GM23338 (cell line): ENCODE measurements at places on chromosomes 7 and 10. TPM values are rescaled to one million over a fixed set of nuclear protein-coding genes. Genes with fewer than 3 reads are reported as not detected.

DNA sequence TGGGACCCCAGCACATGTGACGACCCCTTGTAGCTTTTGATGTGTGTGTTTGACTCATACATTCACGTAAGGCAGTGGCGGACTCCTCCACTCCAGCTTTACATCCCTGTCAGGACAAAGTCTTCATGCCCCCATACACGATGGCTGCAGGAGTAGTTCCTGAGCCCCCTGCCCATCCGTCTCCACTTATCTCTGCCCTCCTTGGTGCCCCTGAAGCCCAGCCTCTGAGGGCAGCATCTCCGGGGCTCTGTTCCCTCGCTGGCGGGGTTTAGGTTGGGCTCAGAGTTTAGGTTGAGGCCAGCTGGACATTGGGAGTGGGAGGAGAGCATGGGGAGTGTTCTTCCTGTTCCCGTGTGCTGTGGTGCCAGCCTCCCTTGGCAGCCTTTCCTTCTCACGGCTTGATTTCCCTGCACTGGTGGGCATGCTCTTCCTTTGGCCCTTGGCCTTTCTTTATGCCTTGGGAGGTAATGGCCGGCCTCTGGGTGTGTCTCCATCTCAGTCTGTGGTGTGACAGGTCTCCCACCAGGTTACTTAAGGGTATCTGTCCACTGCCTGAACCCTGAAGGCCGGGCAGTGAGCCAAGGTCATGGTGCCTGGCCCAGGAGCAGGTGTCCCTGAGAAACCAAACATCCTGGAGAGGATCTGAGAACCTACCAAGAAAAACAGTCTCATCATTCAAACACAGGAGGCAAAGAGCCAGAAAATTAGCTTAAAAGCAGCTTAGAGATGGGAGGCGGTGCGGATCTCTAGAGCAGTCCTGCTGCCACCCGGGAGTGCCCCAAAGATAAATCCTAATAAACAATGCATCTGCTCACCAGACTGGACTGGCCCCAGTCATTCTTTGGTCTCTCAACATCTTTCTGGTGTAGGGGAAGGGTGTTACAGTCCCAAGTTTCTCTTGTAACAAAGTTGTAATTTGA lies 85.5 kb downstream of the GLRX3 start:
- no peak for DNase-seq

- no peak for DNase-seq
Observed at GRCh38 chr7:105880571-105881330, 4.4 kb upstream of the ATXN7L1 start.

GRCh38 chr7:139889186-139889871 lies 60.3 kb downstream of the TBXAS1 start:
- no peak for DNase-seq

GRCh38 chr7:155184923-155185322 lies 112.8 kb upstream of the INSIG1 start:
- DNase-seq: no peak

GRCh38 chr7:129168231-129169021 lies 20.0 kb upstream of the SMO start:
- DNase-seq: peak; percentile 84

- DNase-seq: no peak
Observed at GRCh38 chr10:96978621-96979154, 146.6 kb downstream of the LCOR start.

GRCh38 chr10:118531105-118531852 lies 64.2 kb downstream of the PRLHR start:
- no peak for DNase-seq

DNA sequence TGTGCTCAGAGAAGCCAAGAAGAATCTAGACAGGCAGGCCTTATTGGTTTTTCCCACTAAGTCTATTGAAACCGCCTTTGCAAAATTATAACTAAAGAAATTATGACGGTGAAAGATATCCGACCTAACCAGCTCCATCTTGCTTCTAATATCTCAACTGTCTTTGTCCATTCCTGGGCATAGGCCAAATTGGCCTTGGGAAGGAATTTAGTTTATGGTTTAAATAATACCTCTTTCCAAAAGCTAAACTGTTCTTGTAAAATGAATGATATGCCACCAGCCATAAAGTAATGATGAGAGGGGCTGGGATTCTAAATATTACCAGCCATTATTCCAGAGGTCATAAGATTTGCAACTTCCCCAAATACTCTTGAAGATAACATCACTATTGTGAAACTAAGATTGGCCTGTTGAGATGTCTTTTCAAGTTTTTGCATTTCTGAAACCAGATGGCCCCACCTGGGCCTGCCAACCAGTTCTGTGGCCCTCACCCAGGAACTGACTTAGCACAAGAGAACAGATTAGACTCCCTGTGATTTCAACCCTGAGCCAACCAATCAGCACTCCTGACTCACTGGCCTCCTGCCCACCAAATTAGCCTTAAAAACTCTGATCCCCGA lies 41.2 kb upstream of the SLC35G1 start:
- no peak for DNase-seq

CUZD1 gene
- 2.8 and 4.1 TPM in 2 replicates for total RNA-seq

VPS50 gene
- total RNA-seq: 12.3 and 20.5 TPM in 2 replicates
